T-helper 2 cell (primary cell): ENCODE measurements at places on chromosomes 5 and 9.

GRCh38 chr9:124686918-124687317, 84.2 kb downstream of the NR6A1 start:
- DNase-seq: no peak

- peak; percentile 51 for DNase-seq
Measured at GRCh38 chr5:175059687-175060211, 335.4 kb downstream of the MSX2 start.

- no peak for DNase-seq
Measured at GRCh38 chr9:34993502-34994259, 4.1 kb downstream of the DNAJB5 start.

DNA sequence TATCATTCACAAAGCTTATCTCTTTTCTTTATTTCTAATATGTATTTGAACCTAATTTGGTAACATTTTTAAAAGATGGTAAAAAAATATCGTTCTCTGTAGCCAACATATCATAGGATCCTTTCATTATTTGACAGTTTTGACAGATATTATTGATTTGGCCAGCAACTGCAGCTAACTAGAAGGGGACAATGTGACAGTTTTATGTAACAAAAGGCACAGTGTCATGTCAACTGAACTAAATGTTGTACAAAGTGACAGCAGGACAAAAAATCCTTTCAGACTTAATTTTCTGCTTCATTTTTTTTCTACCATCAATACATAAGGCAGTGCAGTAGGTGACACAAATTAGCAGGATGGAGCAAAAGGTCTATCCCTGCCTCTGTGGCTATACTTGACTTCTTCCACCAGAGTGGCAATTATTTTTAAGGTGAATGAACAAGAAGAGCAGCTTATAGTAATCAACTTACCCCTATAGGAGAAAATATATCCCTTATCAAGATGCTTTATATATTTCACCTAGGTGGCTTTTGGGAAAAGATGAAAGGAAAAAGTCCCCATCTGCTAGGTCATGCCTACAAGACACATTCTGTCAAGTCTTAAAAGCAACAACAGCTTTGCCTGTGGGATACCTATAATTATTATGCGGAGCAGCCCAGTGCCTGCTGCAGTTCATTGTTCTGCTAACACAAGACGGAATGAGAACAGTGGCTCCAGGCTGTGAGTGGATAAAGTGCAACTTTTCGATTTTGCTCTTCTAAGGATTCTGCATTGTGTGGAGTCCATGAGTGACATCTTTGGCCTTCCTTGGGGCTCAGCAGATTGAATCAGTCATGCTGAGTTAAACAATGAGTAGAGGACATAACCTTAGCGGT, 694.9 kb downstream of the ISL1 start:
- no peak for DNase-seq

DNA sequence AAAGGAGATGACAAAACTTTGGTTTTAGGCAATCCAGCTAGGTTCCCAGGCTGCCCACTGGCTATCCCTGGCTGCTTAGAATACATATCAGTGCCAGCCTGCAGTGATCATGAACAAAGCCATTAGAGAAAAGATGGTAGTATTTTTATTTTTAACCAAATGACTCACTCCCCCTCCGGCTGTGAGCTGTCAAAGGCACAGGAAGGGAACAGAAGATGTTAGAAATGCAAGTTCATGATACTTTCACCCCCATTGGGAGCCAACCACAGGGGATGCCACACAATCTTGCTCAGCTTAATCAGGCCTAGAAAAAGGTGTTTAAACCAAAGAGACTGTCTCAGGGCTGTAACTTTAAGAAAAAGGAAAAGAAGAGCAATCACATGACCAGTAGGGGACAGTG, 70.3 kb upstream of the ASTN2 start:
- no peak for DNase-seq

DNA sequence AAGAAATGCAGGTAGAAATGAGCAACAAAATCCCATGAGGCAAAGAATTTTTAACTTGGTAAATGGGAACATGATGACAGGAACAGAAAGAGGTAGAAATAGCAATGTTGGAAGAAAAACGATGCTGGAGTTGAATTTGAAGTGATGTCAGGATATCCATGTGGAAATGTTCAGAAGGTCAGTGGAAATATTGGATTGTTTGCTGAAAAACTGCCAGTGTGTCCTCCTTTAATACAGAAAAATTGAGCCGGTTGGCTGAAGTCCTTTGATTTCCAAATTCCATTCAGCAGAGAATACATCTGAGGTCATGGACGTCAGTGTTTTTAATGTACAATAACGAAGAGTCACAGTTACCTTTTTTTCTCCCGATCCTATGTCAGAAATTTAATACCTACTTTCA, 110.0 kb upstream of the DMAC1 start:
- DNase-seq: no peak

- no peak for DNase-seq
Measured at GRCh38 chr9:115234094-115234493, 116.1 kb upstream of the TNC start.

DNA sequence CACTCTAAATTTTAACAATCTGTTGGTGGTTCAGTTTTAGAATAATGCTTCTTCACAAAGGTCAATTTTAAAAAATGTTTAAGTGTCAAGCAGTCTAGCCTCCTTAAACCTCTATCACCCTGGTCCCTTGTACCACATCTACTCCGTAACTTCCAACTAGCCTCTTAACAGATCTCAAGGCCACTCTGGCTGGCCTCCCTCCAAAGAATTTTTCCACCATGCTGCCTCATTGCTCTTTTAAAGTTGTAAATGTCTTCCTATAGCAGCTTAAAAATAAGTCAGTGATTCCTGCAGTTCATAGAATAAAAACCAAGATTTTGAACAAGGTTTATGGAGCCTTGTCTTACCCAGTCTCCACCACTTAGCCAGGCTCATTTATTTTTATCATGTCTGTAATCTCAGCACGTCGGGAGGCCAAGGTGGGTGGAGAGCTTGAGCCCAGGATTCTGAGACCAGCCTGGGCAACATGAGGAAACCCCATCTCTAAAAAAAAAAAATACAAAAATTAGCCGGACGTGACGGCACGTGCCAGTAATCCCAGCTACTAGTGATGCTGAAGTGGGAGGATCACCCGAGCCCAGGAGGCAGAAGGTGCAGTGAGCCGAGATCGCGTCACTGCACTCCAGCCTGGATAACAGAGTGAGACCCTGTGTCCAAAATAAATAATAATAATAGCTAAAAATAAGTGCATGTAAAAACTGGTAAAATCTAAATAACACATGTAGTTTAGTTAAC, 924.9 kb upstream of the DMAC1 start:
- no peak for DNase-seq

- no peak for DNase-seq
Measured at GRCh38 chr9:22970434-22970975, 523.9 kb downstream of the DMRTA1 start.

GRCh38 chr9:128898382-128898781, 16.4 kb downstream of the LRRC8A start:
- DNase-seq: peak; percentile 34

GRCh38 chr5:96708600-96708999, 46.4 kb downstream of the CAST start:
- DNase-seq: no peak

DNA sequence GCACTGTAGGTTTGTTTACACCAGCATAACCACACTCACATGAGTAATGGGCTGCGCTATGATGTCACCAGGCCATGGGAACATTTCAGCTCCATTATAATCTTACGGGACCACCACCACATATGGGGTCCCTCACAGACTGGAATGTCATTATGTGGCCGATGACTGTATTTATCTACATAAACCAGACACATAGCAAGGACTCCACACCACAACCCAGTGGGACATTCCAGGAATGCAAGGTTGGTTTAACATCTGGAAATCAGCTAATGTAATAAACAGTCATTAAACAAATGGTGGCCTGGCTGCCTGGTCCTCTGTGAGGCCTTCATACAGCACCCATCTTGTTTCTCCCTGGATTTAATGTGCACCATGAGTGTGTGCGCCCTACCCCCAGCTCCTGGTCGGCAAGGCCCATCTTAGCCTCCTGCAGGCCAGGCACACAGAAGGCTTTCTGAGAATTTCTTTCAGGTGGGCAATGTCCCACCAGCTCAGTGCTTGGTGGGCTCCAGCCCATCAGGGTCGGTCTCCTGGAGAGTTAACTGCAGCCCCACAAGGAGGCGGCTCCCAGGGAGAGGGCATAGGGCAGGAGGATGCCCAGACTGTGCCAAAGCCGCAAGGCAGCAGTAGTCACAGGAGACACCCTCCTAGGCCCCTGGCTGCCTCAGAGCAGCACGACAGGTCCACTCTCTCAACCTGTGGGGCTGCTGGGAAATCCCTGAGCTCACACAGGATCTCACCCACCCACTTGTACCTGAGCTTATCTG, 35.9 kb upstream of the SARDH start:
- DNase-seq: no peak

- no peak for DNase-seq
Measured at GRCh38 chr5:146699138-146699537, 179.4 kb downstream of the PPP2R2B start.

DNA sequence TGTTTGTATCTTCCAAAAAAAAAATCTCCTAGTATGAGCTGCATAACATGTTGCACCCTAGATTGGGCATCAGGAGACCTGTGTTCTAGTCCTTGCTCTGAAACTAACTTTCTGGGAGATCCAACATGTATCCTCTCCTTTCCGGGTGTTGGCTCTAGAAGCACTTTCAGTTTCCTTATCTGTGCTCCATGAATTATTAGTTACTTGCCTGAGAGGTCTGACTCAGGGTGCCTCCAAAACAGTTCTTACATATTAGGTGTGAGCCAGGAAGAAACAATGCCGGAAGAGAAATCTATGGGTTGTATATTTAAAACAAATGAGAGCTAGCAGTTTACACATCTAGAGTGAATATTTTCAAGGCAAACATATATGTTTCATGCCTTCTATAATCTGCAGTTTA, 36.7 kb upstream of the SLC36A2 start:
- DNase-seq: no peak

GRCh38 chr5:94562327-94562971, 56.0 kb downstream of the KIAA0825 start:
- DNase-seq: no peak

DNA sequence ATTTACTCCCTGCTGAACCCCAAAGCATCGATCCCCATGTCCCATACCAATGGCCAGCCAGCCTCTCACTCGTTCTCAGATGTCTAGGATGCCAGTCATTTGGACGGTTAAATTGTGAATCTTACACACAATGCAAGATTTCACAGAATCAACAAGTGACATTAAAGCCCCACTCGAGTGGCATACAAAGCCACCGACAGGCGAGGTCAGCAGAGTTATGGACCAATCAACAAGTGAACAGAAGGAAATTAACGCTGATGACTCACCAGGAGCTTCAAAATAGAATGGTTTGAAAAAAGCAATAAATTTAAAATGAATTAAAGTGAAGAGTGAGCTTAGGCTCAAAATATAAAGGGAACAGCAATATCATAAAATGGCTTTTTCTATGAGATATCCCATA, 8.2 kb upstream of the RUFY1 start:
- DNase-seq: no peak

- no peak for DNase-seq
Measured at GRCh38 chr9:134955801-134956200, 38.1 kb upstream of the FCN1 start.

- no peak for DNase-seq
Measured at GRCh38 chr5:159582756-159583541, 252.7 kb upstream of the IL12B start.

- DNase-seq: no peak
Measured at GRCh38 chr5:128778474-128778873, 186.8 kb upstream of the SLC27A6 start.

- DNase-seq: no peak
Measured at GRCh38 chr9:524008-524407, 309.3 kb downstream of the DOCK8 start.
